ENCODE measurements at places on chromosomes 7 and 10.
A peak's percentile ranks its signal among the peaks of the same experiment; 100 is the strongest.

- no peak for DNase-seq
Observed at GRCh38 chr10:6530211-6530840, 49.8 kb downstream of the PRKCQ start.

- no peak for DNase-seq
Observed at GRCh38 chr10:24240041-24240751, 31.3 kb downstream of the KIAA1217 start.

GRCh38 chr7:49774459-49775064 is 1.1 kb downstream of the VWC2 start:
- peak; percentile 10 for DNase-seq

- no peak for DNase-seq
Observed at GRCh38 chr7:143811-144453, 48.4 kb upstream of the FAM20C start.

DNA sequence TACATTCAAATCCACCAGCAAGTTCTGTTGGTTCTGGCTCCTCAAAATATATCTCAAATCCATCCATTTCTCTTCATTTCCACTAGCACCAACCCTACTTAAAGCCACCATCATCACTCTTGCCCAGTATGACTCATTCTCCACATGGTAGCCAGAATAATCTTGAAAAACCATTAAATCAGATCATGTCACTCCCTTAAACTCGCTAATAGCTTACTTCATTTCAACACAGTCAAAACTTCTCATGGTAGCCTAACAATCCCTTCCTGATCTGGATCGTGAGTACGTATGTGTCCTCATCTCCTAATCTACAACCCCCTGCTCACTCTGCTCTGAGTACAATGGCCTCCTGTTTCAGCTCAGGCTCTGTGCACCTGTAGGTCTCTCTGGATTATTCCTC is 8.7 kb downstream of the EPC1 start:
- DNase-seq, result no peak

DNA sequence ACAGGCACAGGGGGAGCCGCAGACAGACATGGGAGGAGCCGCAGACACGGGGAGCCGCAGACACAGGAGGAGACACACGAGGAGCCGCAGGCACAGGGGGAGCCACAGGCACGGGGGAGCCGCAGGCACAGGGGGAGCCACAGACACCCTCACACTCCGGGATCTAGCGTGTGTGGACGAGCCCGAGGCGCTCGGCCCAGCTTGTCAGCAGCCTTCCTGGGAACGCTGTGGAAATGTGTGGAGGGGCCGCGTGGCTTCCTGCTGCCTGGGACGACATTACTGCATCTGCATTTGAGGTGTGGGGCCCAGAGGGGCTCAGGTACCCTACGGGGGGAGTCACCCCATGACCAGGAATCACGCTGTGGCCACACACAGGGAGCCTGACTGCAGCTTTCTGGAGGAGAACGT is 313.2 kb downstream of the PTPRN2 start:
- no peak for DNase-seq

DNA sequence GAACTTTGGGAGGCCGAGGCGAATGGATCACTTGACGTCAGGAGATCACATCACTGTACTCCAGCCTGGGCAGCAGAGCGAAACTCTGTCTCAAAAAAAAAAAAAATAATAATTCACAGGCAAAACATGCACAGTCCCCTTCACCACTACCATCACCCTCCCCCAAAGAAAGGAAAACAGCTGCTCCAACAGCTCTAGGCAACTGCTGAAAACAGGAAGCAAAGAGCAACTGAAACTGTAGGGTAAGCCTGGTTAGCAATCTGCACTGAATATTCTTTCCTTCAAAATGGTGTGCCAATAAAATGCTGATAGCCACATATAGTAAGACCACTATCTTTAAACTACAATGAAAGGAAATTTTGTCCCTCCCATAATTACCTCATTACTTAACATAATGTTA is 11.8 kb downstream of the NT5C2 start:
- DNase-seq, result no peak

DNA sequence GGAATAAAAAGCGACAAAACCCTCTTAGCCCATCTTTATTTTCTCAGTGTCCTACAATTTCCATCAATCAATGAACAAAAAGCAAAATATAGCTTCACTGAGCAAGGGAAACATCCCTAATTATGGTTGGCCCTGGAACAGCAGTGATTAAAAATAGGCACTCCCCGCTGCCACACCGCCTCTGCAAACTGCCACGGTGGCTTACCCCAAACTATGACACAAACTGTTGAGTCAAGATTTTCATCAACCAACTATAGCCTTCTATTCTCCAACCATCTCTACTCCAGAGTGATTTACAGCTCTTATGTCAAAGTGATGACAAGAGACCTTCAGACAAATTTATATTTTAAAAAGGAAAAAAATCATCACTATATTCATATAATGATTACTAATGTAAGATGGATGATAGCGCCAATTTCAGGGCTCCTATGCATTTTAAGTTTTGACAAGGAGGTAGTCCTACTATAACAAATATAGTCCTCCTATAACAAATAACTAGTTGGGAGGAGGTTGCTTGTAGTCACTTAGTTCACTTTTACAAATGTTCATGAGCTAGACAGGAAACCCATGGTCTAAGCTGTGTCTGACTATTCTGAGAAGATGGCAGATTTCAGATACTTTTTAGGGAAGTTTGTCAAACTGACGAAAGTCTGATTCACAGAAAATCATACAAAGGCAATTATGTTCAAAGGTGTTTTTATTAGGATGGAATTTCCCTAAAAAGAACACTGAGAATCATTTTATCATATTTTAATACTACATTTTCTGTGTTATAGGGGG is 26.3 kb downstream of the DENND11 start:
- no peak for DNase-seq

- no peak for DNase-seq
Observed at GRCh38 chr10:89215511-89215910, 8.4 kb upstream of the CH25H start.

- no peak for DNase-seq
Observed at GRCh38 chr7:142788303-142789289, 17.8 kb downstream of the PRSS2 start.

- no peak for DNase-seq
Observed at GRCh38 chr7:49580761-49581160, 192.7 kb upstream of the VWC2 start.

DNA sequence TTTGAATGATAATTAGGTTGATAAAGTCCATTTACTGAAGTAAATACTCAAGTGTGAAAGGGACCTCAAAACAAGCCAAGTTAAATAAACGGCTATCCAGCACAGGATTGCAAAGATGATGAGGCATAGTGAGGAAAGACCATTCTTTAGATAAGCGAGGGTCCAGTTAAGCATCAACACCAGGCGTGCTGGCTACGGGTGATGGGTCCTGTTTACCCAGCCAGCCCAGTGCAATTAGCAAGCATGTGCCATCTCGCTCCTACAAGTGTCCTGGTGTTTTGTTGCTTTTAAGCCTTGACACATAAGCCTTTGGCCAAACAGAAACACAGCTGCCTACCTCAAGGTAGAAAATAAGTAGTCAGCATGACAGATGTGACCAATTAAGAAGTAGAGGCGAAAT is 7.1 kb downstream of the NEBL start:
- DNase-seq, result no peak

DNA sequence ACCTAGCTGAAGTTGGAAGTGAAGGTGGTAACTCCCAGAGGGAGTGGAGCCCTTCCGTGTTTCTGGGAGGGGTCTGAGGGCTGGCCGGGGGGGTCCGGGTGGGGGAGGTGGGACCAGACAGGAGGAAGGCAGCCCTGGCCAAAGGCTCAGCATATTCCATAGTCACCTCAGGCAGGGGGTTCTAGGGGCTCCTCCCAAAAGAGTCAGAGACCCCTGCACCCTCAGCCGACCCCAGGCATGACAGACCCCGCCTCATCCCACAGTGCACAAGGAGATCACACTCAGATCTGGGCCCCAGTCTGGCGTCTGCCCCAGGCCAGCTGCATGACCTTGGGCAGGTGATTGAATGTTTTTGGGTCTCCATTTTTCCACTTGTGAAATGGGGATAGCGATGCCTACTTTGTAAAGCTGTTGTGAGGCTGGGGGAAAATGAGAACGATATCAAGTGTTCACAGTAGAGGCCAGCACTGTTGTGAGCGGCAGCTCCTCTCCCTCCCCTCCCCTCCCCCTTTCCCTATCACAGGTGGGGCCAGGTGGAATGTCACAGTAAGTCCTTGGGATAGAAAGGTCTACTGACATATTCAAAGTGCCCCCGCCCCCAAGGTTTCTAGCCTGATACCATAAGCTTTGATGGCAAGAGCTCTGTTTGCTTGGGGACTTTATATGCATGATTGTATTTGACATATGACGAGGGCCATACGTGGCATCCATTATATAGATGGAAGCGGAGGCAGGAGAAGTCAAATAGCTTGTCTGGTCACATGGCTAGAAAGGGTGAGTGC is 33.3 kb downstream of the DNAJB12 start:
- no peak for DNase-seq

DNA sequence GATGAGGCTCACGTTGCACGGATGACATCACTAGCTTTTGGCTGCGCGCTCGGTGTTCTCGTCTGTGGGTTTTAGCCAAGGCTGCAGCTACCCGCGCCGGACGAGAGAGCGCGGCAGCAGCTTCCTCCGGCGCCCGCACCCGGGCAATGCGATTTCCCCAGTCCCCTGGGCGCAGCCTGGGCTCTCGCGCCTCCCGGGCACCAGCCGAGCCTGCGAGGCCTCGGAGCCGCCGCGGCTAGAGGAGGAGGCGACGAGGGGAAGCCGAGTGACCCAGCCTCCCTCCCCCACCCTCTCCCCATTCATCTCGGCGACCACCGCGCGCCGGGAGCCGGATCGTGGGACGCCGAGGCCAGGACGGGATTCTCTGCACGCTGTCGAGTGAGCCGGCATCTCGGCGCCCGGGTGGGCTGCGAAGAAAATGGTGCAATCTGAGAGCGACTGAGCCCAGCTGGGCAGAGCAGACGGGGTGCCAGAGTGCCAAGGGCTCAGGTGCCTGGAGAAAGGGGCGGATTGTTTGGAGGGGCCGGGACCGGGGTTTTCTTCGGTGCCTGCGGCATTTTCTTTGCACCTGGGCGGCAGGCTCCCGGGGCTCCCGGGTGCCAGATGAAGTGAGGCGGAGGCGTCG is 1.2 kb upstream of the TMEM178B start:
- peak; percentile 79 for DNase-seq

DNA sequence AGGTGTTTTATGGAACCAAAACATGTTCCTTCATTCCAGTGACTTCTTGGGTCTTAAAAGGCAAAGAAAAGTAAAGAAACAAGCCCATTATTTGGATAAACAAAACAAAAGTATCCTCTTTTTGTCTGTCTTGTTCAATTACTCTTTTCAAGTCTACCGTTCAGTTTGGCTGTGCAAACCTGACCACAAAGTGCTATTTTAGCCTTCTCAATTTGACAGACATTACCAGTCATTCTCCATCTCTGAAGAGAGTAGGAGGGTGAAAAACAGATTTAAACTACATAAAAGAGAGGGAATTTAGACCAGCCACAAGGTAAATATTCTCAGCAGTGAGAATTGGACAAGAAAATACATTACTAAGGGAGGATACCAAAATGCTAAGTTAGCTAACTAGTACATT is 145.2 kb downstream of the GRM3 start:
- no peak for DNase-seq

DNA sequence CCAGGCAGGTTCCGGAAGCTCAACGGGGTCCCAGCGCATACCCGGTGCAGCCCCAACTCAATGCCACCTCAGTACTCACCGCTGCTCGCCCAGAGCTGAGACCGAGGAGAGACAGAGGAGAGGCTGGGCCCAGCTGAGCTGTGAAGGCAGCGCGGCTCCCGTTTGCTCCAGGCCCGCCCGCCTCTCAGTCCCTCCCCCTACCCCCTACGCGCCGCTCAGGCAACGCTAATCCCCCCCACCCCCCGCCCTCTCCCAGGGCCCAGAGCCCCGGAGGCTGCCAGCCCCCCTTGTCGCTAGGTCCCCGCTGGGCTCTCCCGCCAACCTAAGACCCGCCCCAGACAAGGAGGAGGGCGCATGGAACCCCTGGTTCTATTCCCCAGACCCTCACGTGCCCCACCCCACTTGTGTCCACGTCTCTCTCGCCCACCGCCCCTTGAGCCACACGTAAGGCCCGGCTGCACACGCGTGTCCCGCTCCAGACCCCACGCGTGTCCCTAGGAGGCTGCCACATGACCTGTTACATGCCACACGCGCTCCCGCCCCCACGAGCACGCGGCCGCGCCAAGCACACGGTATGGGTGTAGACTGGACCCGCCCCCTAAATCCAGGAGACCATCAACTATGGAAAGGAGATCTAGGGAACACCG is at the start of gene PSD:
Gene PSD, minus strand, starts transcription at position 164 of the 647 bp plus-strand sequence. CDS start 1,747 bp downstream, outside the sequence.
- no peak for DNase-seq

- no peak for DNase-seq
Observed at GRCh38 chr7:29479301-29480200, 84.1 kb upstream of the PRR15 start.
